Activated naive CD4-positive, alpha-beta T cell treated with anti-CD3 and anti-CD28 coated beads, Interleukin-2, amount 50 U/mL, for 16 hours (primary cell): ENCODE measurements at places on chromosomes 6 and 20.

DNA sequence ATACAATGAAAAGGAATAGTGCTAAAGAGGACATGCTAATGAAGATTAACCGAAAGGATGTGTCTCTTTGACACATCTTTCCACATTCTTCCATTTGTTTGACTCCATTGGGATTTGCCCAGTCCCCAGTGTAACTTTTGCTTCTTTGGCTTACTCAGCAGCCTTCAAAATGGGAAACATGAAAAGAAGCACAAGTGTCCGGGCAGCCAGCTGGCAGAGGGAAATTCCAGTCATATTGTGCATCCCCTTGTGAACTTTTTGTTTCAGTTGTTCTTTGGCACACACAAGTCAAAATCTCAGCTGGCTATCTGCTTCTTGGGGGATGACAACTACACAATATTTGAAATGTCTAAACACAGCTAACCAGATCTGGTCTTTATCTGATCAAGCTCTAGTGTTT lies 157.4 kb downstream of the OGFRL1 start:
- DNase-seq: no peak

GRCh38 chr20:41081276-41081814 lies 52.7 kb downstream of the TOP1 start:
- no peak for DNase-seq

DNA sequence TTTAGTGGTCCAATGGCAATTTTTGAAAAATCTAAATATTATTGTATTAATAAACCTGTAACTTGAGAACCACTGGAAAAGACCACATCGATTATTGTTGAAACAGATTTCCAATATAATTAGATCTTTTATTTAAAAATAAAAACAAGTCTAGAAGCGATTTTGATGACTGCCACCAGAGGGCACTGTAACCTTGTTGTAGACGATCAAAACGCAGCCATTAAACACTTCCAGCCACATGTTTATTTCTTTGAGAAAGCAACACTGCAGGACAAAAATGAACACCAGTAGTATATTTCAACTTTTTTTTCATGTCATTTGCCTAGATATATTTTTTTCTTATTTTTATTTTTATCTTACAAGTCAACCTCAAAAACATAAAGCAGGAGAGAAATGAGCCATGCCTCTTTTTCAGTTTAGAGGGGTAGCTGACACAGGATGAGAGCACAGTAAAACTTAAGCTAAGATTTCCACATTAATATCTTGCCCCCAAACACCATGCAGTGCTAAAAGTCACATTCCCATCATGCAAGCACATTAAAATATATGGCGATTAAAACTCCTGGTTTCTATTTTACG lies 115.4 kb downstream of the OPRM1 start:
- peak; percentile 59 for DNase-seq

GRCh38 chr20:48159145-48160008 lies 374.1 kb upstream of the SULF2 start:
- DNase-seq: no peak

DNA sequence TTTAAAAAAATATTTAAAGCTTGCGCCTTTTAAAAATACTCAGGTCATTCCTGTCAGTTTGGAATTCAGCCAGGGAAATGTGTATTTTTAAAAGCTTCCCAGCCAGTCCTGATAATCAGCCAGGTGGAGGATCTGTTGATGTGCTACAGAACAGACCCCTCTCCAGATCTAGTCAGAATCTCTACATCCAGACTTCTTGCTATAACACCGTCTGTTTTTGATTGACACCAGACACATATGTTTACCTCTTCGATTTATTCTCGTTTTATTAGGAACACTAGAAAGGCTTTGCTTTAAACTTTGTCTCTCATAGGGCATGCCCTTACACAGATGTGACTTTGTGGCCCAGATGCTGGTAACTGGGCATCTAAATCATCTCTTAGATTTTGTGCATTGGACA lies 11.7 kb downstream of the PARD6B start:
- DNase-seq: no peak

- DNase-seq: no peak
Observed at GRCh38 chr6:46293641-46294316, 123.0 kb upstream of the ENPP5 start.

GRCh38 chr6:156432543-156432942 lies 344.6 kb upstream of the ARID1B start:
- no peak for DNase-seq

GRCh38 chr6:149445095-149445466 lies 39.7 kb downstream of the ZC3H12D start:
- DNase-seq: no peak

DNA sequence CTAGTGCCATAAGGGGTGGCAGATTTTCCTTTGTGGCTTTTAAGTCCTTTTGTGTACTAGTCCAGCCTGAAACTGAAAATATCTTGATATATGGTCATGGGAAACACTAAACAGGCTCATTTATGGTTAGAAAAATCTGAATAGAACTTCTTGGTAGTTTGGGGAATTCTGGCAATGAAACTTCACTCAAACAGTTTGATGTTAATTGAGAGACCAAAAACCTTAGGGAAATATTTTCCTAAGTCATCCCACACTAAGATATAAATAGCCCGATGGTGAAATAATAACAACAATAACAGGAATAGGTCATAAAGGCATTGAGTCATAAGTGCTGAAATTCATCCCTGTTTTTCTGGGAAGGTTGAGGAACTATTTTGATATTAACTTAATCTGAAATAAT lies 146.2 kb upstream of the SMLR1 start:
- DNase-seq: no peak

- DNase-seq: no peak
Observed at GRCh38 chr20:51354769-51355319, 187.7 kb downstream of the NFATC2 start.
